T-helper 2 cell (primary cell): ENCODE measurements at places on chromosomes 5 and 9.

DNA sequence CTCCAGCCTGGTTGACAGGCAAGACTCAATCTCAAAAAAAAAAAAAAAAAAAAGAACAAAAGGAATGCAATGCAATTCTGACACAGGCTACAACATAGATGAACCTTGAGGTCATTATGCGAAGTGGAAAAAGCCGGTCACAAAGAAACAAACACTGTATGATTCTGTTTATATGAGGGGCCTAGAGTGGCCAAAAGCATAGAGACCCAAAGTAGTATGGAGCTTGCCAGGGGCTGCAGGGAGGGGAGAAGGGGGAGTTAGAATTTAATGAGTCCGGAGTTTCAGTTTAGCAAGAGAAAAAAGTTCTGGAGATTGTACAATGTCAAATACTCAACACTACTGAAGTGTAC lies 33.2 kb upstream of the ASS1 start:
- DNase-seq = no peak

- no peak for DNase-seq
Measured at GRCh38 chr9:101315112-101315450, 69.7 kb downstream of the BAAT start.

DNA sequence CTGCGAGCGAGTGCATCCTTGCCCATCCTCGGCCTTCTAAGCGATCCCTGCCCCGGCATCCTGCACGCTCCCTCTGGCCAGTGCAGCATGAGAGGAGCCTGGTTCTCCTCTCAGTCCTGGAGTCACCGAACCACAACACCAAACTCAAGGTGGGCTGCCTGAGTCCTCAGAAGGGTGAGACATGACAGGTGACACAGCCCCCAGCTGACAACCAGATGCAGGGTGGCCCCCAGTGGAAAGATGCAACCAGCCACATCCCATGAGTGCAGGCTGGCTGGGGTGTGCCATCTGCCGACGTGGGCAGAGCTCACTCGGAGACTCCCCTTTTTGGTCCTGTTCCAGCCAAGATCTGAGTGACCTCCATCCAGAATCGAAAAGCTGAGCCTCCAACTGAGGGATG lies 58.4 kb downstream of the COL23A1 start:
- DNase-seq = no peak

DNA sequence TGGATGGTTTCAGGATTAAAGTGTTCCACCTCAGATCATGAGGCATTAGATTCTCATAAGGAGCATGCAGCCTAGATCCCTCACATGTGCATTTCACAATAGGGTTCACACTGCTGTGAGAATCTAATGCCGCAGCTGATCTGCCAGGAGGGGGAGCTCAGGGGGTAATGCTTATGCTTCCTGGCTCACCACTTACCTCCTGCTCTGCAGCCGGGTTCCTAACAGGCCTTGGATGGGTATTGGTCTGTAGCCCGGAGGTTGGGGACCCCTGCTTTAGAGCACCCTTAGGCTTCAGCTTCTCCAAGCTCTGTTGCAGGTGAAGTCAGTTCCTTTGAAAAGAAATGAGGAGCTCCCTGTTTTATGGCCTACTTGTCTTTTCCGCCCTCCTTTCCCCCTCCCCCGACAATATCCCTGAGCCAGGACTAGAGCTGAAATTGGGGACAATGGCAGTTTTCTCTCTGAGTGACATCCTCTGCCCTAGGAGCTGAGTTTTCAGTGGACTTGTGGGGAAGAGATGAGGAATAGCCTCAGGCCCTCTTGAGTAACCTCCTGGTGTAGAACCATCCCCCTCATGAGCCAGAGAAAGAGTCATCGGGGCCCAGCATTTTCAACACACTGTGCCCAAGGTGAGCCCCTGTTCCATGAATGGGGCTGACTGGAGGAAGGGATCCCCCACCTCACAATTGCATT lies 16.2 kb upstream of the MAT2B start:
- no peak for DNase-seq

DNA sequence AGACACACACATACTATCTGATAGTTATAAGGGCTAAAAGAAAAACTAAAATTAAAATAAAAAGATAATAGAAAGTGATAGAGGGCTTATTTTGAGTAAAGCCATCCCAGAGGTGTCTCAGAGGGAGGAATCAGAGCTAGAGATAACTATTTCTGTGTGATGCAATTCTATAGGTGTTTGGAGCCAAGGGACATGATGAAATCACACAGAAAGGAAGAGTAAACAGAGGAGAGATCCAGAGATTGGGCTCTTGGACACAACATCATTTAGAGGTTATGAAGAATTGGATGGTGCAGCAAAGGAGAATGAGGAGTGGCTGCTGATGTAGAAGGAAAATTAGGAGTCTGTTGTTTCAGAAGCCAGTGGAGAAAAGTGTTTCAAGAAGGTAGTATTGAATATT lies 393.5 kb downstream of the DIRAS2 start:
- DNase-seq = no peak
